ENCODE measurements at places on chromosomes 5 and 9. TPM values are rescaled to one million over a fixed set of nuclear protein-coding genes. Genes with fewer than 3 reads are reported as not detected.

AGXT2 gene
- total RNA-seq: not detected

TAF11L8 gene
- not detected for total RNA-seq

DNA sequence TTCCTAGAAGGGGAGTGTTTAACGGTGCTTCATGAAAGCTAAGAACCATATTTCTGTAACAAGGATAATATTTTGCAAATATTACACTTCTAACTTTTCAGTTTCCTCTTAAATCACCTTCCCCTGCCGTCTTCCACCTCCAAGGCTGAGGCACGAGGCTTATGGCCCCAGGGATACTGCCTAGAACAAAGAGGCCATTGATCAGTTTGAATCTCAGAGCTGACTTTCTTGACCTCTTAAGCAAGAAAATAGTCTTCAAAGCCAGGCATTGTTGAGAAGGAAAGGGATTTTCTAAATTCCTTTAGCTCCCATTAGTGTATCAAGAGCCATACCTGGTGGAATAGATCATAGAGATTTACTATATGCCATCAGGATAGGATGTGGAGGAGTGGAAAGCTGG, 566.2 kb downstream of the BNC2 start:
- H3K4me3 ChIP-seq: no peak overlapping the region
- no peaks in the 10 kb centered on the region for H3K4me1 ChIP-seq
- H3K27me3 ChIP-seq: peaks cover 11% of the 10 kb centered on the region
- H3K36me3 ChIP-seq: no peaks in the 10 kb centered on the region

GRCh38 chr5:148259288-148259687, 9.3 kb upstream of the SPINK13 start:
- H3K36me3 ChIP-seq: no peaks in the 10 kb centered on the region
- no peak for DNase-seq
- no peak overlapping the region for H3K4me3 ChIP-seq
- H3K4me1 ChIP-seq: no peaks in the 10 kb centered on the region
- H3K27me3 ChIP-seq: no peaks in the 10 kb centered on the region
- no peak overlapping the region for H3K27ac ChIP-seq

DNA sequence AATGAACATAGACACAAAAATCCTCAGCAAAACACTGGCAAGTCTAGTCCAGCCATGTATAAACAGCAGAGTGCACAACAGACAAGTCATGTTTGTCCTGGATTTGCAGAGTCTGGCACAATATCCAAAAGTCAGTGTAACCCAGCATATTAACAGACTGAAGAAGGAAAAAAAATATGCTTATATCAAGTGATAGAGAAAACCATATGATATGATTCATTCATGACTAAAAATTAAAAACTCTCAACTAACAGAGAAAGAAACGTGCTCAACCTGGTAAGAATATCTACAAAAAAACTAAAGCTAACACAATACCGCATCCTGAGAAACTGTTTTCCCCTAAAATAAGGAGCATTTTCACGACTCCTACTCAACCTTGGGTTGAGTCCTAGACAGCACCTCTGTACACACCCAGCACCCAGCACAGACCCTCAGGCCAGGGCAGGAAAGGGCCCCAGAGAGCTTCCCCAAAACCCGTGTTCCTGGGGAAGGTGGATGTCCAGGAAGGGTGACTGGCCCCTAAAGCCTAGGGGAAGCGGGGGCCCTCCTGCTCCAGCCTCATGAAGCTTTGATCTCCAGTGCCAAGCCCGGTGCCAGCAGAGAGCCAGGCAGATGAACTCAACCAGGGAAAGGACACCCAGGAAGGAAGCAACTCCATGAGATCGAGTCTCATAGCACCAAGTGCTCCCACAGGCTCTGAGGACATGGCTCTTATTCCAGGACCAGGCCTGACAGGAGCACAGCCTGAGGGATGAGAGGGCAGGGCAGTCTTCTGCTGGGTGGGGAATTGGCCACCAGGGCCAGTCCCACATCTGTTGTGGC, 38.9 kb downstream of the ADAMTS2 start:
- H3K27me3 ChIP-seq: no peaks in the 10 kb centered on the region
- H3K4me1 ChIP-seq: peaks cover 33% of the 10 kb centered on the region
- H3K36me3 ChIP-seq: peaks cover 6% of the 10 kb centered on the region
- peak; percentile 12 for DNase-seq
- no peak overlapping the region for H3K4me3 ChIP-seq
- peak overlapping the region; percentile 82 for H3K27ac ChIP-seq
